ENCODE measurements at places on chromosomes 6 and 20.

- DNase-seq, result no peak
These were observed 85.1 kb downstream of the LYRM4 start for GRCh38 chr6:5175635-5176034.

DNA sequence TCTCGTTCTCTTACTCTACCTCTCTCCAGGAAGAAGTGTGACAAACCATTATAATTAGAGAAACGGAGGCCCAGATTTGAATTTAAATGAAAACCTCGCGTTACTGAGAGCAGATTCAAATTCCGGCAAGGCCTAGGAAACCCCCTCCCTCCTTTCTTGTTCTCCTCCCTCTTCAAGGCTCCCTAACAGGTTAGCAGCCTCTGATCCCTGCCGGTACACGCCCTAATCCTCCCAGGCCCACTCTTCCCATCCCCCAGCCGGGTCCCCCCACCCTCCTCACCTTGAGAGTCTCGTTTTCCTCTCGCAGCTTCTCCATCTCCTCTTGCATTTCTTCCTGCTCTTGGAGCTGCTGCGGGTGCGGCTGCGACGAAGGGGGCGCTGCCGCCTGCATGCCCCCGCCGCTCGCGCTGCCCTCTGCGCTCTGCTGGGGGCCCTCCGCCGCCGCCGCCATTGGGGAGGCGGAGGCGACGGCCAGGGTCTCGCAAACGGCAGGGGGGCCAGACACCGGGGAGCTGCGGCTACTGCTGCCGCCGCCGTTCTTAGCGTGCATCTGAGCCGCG, 3.8 kb downstream of the MTCL3 start:
- DNase-seq, result peak; percentile 39

DNA sequence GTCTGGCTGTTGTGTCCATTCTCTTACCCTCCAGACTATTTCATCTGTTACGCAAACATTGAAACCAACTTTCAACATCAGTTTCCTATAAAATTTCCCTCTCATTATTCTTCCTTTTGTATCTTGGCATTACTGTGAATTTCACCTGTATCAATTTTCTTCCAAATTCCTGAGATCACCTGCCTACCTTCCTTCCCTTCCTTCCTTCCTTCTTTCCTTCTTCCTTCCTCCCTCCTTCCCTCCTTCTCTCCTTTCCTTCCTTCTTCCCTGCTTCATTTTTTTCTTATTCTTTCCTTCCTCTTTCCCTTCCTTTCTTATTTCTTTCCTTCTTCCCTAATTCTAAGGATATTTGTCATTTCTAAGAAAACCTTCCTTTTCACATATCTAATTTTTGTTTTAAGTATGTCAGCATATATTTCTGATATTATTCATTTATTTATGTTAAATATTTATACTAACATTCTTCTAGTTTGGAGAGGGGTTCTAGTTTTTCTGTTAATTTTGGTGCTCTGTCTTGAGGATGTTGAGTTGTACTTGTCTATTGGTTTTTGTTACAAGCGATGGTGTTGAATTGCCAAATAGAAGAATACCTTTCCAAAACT, 4.8 kb upstream of the SLC17A3 start:
- no peak for DNase-seq

GRCh38 chr6:79997728-79998127, 6.7 kb upstream of the TTK start:
- no peak for DNase-seq

GRCh38 chr6:111718990-111719389, 113.3 kb upstream of the TRAF3IP2 start:
- no peak for DNase-seq

- DNase-seq, result no peak
These were observed 27.1 kb upstream of the HAO1 start for GRCh38 chr20:7967199-7967844.

DNA sequence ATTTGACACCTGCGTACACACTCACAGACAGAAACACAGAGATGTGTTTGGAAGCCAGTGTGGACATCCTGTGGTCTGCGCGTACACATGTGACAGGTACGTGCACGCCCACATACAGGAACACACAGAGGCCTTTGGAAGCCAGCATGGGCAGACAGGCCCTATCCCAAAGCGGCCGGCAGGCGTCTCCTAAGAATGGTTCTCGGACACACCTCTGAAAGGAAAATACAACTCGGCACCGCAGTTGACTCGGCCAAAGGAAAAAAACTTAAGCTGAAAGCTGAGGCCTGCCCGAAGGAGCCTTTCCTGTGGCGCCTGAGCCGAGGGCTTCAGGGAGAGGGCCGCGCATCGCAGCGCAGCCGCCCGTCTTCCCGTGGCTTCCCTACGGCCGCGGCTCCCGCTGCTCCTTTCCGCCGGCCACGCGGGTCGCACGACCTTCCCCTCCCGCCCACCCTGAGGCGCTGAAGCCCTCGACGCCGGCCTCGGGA, 1.4 kb upstream of the CEP43 start:
- DNase-seq, result peak; percentile 32

GRCh38 chr20:2301164-2301622, 5.4 kb downstream of the TGM3 start:
- no peak for DNase-seq

DNA sequence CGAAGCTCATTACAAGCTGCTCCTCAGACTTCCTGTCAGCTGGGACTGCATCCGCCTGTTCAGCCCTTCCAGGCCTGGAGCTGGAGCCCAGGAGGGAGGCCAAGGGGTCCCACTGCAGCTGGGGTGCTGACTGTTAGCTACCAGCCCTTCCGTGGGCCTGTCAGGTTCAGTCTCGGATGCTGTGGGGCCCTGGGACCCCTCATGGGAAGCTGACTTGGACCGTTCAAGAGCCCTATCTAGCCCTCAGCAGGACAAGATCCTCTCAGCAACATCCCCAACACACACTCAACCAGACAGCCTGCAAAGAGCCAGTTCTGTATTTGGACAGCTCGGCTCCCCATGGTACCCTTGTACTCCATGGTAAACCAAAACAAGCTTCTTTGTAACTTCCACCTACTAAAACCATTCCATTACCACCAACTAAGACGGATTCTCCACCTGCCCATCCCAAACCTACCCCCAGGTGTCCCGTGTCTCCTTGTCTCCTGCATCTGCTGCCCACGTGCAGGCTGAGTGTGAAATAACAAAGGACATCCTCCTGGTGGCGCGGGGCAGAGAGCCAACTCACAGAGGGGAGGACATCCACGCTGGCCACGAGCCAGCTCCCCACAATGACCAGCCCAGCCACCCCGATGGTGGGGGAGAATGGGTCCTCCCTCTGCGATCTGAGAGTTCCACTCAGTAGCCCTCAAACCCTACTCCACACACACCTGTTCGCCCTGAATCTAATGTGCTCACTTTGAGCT, 111.2 kb downstream of the TAF4 start:
- peak; percentile 96 for DNase-seq

GRCh38 chr6:122947355-122947754, 48.7 kb upstream of the CLVS2 start:
- DNase-seq, result peak; percentile 13

All from COR-L47 (cell line).